ENCODE measurements at places on chromosomes 16 and 17. TPM values are rescaled to one million over a fixed set of nuclear protein-coding genes. Genes with fewer than 3 reads are reported as not detected.

DNA sequence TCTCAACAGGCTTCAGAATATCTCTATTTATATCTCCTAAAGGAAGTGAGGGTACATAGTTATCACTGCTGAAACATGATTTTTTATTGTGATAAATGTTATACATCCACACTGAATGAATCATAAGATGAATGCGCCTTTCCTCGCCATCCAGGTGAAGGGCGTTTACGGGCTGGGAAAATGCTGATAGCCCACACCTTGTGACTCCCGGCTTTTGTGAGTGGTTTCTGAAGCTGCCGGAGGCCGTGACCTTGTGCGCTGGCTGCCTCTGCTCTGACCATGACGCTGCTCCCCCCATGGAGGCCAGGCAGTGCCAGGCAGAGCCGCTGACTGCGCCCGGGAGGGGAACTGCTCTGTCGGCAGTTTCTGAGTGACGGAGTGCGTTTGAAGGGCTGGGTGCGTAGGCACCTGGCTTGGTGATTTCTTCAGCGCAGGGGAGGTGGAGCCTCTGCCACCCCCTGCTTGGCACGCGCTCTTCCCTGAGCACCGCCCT lies 97.2 kb downstream of the RAP1GAP2 start:
- H3K4me1 ChIP-seq = no peaks in the 10 kb centered on the region
- H3K36me3 ChIP-seq = no peaks in the 10 kb centered on the region
- no peak overlapping the region for H3K4me3 ChIP-seq
- H3K27ac ChIP-seq = no peak overlapping the region
- no peak for DNase-seq
- H3K27me3 ChIP-seq = no peaks in the 10 kb centered on the region

CRYBA1 gene
- polyA plus RNA-seq = not detected

GPR179 gene
- 0.09 TPM for polyA plus RNA-seq

DNA sequence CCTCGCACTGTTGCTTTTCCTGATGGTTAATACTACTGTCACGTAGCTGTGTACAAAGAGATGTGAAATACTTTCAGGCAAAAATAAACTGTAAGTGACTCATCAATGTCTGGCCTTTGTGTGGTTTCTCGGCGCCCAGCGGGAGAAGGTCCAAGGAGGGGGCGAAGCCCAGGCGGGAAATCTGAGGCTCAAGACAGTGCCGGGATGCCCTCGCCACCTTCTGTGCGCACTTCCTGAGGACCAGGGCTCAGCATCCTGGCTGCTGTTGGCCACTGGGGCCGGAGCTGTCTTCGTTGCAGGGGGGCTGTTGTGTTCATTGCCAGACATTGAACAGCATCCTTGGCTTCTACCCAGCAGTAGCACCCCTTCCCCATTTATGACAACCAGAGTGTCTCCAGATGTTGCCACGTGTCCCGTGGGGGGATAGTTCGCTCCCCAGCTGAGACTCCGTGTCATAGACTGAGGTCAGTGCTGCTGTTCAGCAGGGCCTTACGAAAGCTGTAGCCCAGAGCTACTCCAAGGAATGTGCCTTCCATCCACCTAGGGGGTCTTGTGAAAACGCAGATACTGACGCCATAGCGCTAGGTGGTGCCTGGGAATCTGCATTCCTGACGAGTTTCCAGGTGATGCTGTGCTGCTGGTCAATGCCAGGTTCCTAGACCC lies 67.3 kb upstream of the PLCG2 start:
- H3K4me1 ChIP-seq = peaks cover 2% of the 10 kb centered on the region
- no peak overlapping the region for H3K27ac ChIP-seq
- no peak overlapping the region for H3K4me3 ChIP-seq
- H3K36me3 ChIP-seq = peaks cover 15% of the 10 kb centered on the region

- no peaks in the 10 kb centered on the region for H3K4me1 ChIP-seq
- H3K36me3 ChIP-seq = no peaks in the 10 kb centered on the region
- no peak for DNase-seq
- H3K4me3 ChIP-seq = no peak overlapping the region
- H3K27ac ChIP-seq = no peak overlapping the region
These were observed 26.3 kb upstream of the OR4D1 start for GRCh38 chr17:58121925-58122324.

KRTAP17-1 gene
- not detected for polyA plus RNA-seq

DNA sequence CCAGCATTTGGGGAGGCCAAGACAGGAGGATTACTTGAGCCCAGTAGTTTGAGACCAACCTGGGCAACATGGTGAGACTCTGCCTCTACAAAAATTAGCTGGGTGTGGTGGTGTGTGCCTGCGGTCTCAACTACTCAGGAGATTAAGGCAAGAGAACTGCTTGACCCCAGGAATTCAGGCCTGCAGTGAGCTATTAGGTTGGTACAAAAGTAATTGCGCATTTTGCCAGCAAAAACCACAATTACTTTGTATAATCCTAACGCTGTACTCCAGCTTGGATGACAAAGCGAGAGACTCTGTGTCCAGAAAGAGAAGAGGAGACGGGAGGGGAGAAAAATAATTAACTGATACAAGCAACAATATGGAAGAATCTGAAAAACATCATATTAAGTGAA lies 32.7 kb downstream of the YWHAE start:
- peak overlapping the region; percentile 79 for H3K27ac ChIP-seq
- H3K36me3 ChIP-seq = no peaks in the 10 kb centered on the region
- H3K4me3 ChIP-seq = no peak overlapping the region
- no peaks in the 10 kb centered on the region for H3K27me3 ChIP-seq
- no peak for DNase-seq

GRCh38 chr16:57634171-57634570 lies 5.7 kb downstream of the ADGRG1 start:
- H3K27ac ChIP-seq = peak overlapping the region; percentile 18
- no peaks in the 10 kb centered on the region for H3K36me3 ChIP-seq
- DNase-seq = no peak
- no peak overlapping the region for H3K4me3 ChIP-seq
- H3K4me1 ChIP-seq = peaks cover 8% of the 10 kb centered on the region
- H3K27me3 ChIP-seq = peaks cover 73% of the 10 kb centered on the region

GRCh38 chr16:62883509-62883908 lies 847.3 kb upstream of the CDH8 start:
- H3K36me3 ChIP-seq = no peaks in the 10 kb centered on the region
- H3K4me3 ChIP-seq = no peak overlapping the region
- H3K27me3 ChIP-seq = no peaks in the 10 kb centered on the region

- no peaks in the 10 kb centered on the region for H3K27me3 ChIP-seq
- H3K4me3 ChIP-seq = no peak overlapping the region
- no peaks in the 10 kb centered on the region for H3K4me1 ChIP-seq
- H3K27ac ChIP-seq = no peak overlapping the region
- no peak for DNase-seq
These were observed 25.9 kb downstream of the RNF43 start for GRCh38 chr17:58391302-58391984.

DNA sequence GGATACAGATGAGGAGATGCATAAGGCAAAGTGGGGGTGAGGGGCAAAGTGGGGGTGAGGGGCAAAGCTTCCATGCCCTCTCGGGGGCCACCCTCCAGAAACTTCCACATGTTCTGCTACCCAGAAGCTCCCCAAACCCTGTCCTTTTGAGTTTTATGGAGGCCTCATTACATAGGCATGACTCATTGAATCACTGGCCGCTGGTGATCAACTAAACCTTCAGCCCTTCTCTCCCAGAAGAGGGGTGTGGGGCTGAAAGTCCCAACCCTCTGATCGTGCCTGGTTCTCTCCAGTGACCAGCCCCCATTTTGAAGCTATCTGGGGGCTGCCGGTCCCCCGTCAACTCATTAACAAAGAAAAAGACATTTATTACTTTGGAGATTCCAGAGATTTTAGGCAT lies 27.5 kb downstream of the ITGAE start:
- no peaks in the 10 kb centered on the region for H3K27me3 ChIP-seq
- H3K36me3 ChIP-seq = no peaks in the 10 kb centered on the region
- no peak overlapping the region for H3K4me3 ChIP-seq
- no peaks in the 10 kb centered on the region for H3K4me1 ChIP-seq
- H3K27ac ChIP-seq = no peak overlapping the region

ASPA gene
- polyA plus RNA-seq = 1.1 TPM

DNA sequence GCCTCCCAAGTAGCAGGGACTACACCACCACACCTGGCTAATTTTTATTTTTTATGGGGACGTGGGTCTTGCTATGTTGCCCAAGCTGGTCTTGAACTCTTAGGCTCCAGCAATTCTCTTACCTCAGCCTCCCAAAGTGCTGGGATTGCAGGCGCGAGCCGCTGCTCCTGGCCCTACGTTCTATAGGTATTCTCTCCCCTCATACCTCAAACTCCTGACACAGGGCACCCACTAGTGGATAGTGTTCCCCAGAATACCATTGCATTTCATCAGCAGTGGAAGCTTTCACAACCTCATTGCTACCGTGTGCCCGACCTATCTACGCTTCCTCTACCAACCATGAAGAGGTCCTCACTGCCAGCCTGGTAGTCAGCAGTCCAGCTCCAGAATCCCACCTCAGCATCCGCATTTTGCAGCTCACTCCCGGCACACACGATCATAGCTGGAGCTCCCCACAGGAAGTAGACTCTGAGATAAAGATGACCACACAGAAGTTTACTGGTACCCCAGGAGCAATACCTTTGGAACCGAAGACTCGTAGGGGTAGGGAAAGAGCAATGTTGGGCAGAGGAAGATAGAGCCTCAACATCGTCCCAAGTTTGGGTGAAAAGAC lies 9.3 kb downstream of the CTRB2 start:
- no peak overlapping the region for H3K4me3 ChIP-seq
- no peak overlapping the region for H3K27ac ChIP-seq
- H3K4me1 ChIP-seq = no peaks in the 10 kb centered on the region
- no peak for DNase-seq
- H3K36me3 ChIP-seq = no peaks in the 10 kb centered on the region

DNA sequence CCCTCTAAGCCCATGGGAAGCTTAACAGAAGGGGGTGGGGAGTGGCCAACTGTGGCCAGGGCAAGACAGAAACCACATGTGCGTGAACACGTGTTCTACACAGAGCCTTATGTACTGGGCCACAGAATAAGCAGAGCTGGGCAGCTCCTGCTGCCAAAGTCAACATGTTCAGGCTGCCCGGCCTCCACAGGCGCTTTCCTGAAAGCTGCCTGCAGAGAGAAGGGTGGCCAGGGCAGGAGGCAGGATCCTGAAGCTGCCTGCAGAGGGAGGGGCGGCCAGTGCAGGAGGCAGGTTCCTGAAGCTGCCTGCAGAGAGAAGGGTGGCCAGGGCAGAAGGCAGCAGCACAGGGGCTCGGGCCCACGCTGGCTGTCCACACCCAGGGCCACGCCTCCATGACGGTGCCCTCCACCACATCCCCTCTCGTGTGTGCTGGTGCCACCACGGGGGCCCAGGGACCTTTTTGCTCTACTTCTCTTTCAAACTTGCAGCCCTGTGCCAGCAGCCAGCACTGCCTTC lies 79.5 kb downstream of the ANKRD11 start:
- H3K27me3 ChIP-seq = no peaks in the 10 kb centered on the region
- H3K27ac ChIP-seq = peak overlapping the region; percentile 53
- no peaks in the 10 kb centered on the region for H3K36me3 ChIP-seq
- H3K4me1 ChIP-seq = peaks cover 85% of the 10 kb centered on the region
- H3K4me3 ChIP-seq = no peak overlapping the region

GRCh38 chr16:28617874-28618273 lies 8.0 kb upstream of the SULT1A1 start:
- peaks cover under 1% of the 10 kb centered on the region for H3K4me1 ChIP-seq
- H3K36me3 ChIP-seq = no peaks in the 10 kb centered on the region
- no peak overlapping the region for H3K4me3 ChIP-seq
- H3K27ac ChIP-seq = no peak overlapping the region

CTNS gene
- polyA plus RNA-seq = 6.2 TPM

Measured in sigmoid colon (tissue), 7 donors.